ENCODE measurements at places on chromosomes 11 and 22.

DNA sequence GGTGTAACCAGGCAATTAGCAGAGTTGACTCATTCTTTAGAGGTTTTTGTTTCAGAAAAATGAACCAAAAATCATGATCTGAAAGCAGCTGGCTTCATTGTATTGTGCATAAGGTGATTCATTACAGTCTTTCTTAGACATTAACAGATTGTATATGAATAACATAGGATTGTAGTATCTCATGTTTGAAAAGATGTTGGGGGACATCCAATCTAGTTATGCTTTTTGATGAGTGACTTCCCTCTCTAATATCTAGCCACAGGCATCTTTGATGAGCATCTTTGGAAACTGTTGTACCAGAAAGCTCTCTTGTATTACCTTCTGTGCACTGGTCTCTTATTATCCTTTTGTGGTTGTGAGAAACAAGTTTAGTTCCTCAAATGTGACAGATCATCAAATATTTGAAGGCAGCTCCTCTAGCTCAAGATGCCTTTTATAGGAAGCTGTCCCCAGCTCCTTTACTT is 8.3 kb downstream of the GRK3 start:
- DNase-seq, result no peak

GRCh38 chr22:25366408-25366807 is 147.0 kb downstream of the CRYBB2 start:
- no peak for DNase-seq

DNA sequence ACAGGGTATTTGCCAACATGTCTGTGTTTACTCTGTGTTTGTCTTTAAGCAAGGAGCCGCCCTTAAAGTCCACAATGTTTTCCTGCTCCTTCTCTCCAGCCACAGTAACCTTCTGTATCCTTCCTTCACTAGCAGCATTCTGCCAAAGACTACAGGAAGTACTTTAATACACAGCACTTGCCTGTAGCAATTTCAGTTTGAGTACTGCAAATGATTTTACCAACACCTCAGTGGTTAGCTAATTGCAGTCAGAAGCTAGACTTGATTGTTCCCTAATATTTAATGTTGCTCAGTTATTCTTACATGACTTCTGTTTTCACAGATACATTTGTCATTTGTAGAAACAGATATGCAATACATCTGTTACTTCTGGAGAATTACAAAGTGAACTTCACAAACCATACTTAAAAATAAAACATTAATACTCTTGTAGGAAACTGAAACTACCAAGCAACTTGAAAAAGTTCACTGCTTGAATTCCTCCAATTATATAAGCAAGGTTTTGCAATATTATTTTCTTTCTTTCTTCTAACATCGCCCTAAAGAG is 69.1 kb downstream of the FCHSD2 start:
- DNase-seq, result no peak

GRCh38 chr22:43151251-43152002 is at the start of gene TSPO:
TSS of gene TSPO (plus strand) at chr22:43151559. CDS start at chr22:43159239, 7,680 bp downstream.
- DNase-seq, result peak; percentile 63

DNA sequence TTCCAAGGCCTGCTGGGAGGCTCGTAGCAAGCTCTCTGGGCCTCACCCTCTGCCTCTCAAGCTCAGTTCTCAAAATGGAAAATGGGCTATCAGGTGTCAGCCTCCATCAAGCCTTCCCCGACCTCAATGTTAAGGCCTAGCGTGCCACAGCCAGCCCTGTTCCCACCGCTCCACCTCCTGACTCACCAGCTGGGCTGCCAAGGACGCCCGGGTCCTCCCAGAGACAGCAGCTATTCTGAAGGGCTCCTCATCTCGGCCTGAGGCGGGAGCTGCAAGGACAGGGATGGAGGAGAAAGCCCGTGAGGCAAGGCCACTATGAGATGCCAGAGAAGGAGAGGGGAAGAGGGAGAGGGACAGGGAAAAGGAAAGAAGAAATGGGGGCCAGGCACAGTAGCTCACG is 19.9 kb downstream of the ARAP1 start:
- no peak for DNase-seq

- DNase-seq, result no peak
These were observed 4.7 kb downstream of the ROBO3 start for GRCh38 chr11:124869856-124870387.

DNA sequence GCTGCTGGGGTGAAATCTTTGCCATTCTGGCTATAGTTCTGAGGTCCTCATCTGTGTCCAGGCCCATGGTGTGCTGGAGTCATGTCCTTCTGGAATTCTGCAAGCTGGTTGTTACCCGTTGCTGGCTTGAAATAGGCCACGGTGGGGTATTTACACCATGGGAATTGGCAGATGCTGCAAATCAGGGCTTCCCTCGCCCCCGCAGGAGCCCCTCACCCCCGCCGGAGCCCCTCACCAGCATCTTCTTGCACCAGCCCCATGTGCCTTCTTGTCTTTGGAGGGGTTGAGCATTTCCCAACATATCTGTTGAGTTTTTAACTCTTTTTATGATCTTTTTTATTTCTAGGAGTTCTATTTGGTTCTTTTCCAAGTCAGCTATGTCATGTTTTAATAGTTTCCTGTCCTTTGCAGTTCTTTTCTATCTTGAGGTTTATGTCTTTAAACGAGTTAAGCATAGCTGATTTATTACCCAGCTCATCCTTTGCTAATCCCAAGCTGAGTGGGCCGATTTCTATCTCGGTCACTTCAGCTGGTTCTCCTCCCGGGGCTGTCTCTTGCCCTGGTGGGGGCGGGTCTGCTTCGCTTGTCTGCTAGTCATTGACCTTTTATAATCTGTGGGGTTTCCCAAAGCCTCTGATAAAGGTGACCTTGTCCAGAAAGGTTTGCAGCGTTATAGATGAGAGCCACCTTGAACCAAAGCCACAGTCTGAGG is 17.6 kb downstream of the ANO1 start:
- DNase-seq, result no peak

DNA sequence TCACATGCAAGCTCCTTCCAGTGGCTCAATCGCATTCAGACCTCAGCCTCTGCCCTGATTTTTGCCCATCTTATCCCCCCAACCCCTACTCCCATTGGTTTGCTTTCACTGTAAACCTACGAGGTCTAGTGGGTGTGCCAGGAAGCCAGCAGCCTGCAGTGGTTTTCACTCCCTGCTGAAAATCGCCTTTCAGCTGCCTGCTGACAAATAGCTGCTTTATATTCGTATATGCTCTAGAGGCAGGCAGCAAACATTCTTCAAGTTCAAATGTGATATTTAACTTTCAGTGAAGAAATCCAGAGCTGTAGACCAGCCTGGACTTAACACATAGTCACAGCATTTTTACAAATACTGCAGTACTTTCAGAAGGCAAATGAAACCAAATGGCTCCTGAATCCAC is 92.8 kb upstream of the APOA1 start:
- no peak for DNase-seq

DNA sequence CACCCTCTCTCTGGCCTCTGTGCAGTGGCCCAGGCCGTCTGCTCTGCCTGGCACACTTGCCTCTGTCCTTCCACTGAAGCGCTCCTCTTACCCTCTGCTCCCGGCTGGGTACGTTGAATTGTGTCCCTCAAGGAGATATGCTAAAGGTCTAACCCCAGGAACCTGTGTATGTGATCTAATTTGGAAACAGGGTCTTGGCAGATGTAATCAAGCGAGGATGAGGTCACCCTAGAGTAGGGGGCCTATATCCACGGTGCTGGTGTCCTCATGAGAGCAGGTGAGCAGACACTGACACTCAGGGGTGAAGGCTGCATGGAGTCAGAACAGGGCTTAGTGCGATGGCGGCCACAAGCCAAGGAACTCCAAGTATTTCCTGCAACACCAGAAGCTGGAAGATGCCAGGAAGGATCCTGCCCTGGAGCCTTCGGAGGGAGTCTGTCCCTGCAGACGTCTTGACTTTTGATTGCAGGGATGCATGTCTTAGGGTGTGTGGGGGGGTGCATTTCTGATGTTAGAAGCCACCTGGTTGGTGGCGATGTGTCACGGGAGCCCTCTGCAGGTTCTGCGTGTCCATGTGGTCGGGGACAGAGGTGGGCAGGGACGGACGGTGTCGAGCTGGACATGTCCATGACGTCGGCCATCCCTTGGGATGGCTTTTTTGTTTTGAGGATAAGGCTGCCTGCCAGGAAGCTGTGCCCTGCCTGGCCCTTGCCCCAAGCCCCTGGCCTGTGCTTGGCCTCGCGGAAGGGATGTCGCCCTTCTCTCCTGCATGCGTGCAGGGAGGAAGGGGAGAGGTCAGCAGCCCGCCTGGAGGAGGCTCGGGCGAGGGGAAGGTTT is 68.6 kb downstream of the LRP5 start:
- DNase-seq, result no peak

DNA sequence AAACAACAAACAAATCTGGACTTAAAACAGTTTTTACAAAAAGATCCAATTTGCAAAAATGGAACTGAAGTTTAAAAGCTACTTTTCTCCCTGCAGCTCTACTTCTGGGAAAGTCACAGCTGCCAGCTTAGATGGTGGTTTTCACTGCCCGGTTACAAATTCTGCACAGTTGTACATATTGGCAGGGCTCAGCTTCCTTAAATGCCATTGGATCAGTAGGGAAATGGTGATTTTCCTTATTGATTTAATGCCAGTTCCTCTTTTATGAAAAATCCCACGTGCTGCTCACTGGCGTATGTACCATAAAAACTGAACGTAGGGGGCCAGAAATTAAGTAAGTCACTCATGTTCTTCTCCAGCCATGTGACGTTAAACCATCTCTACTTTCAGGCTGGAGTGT is 22.8 kb downstream of the GRAP2 start:
- DNase-seq, result no peak

DNA sequence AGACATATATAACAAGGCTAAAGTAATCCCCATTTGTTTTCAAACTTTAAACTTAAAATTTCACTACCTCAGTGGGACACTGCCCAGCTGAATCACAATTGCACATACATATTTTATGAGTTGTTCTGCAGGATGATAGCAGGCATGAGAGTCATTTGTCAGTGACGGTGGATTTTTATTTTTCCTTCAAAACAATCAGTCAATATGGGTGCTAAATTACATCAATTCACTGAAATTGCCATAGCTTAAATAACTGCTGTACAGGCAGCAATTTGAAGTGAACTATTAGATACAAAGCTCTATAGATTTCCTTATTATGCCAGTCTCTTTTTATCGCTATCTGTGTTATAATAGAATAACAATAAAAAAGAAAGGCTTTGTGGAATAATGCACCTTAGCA is 784.6 kb upstream of the ANO3 start:
- no peak for DNase-seq

GRCh38 chr11:76889411-76889975 is 28.8 kb downstream of the ACER3 start:
- DNase-seq, result no peak

- no peak for DNase-seq
These were observed 14.0 kb upstream of the PAX6 start for GRCh38 chr11:31824879-31825837.

DNA sequence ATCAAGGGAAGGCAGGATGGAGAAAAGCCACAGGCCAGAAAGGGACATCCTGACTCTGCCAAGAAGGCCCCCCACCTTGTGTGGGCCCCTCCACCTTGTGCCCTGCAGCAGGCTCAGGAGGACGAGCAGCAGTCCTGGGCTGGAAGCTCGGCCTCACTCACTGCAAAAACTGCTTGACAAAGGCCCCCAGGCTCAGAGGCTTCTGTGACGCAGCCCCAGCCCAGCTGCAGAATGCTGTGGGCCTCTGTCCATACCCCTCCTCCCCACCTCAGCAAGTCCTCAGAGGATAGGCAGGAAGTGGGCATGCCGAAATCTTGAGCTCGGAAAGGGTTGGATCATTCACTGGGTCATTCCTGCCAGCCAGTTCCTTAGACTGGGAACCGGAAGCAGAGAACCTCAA is 61.9 kb downstream of the NRXN2 start:
- DNase-seq, result no peak

- no peak for DNase-seq
These were observed 8.8 kb downstream of the ACP2 start for GRCh38 chr11:47239852-47240251.

GRCh38 chr22:31958625-31959239 is 14.4 kb downstream of the YWHAH start:
- DNase-seq, result no peak

DNA sequence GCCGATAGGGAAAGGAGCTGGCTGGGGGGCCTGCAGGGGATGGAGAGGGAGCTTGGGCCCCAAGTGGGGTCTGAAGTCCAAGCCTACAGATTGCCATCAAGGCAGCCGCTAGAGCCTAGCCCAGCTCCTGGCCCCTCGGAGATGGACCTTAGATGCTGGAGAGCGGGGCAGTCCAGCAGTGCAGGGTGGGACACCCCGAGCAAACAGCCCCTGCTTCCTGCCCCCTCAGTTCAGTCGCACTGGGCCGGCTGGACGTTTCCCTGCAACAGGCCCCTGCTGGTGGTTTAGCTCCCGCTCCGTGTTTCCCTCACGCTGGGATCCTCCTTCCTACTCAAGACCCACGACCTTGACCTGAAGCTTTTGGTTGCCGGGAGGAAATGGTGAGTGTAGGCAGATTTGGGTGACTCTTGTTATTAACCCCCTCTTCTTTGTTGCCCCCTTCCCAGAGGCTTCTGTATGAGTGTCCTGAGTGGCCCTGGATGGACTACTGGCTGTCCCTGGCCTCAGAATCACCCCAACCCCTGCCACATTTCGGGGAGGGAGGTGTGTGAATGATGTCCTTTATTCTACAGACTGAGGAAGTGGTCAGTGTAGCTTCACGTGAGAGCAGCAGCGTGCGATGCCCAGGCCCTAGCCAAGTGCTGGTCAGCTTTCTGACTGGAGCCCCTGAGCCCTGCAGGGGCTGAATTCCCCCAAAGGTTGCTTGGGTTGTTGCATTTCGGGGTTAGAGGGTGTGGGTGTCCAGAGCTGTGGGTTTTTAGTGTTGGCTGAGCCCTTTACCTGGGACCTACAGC is 2.7 kb downstream of the ST3GAL4 start:
- DNase-seq, result no peak

DNA sequence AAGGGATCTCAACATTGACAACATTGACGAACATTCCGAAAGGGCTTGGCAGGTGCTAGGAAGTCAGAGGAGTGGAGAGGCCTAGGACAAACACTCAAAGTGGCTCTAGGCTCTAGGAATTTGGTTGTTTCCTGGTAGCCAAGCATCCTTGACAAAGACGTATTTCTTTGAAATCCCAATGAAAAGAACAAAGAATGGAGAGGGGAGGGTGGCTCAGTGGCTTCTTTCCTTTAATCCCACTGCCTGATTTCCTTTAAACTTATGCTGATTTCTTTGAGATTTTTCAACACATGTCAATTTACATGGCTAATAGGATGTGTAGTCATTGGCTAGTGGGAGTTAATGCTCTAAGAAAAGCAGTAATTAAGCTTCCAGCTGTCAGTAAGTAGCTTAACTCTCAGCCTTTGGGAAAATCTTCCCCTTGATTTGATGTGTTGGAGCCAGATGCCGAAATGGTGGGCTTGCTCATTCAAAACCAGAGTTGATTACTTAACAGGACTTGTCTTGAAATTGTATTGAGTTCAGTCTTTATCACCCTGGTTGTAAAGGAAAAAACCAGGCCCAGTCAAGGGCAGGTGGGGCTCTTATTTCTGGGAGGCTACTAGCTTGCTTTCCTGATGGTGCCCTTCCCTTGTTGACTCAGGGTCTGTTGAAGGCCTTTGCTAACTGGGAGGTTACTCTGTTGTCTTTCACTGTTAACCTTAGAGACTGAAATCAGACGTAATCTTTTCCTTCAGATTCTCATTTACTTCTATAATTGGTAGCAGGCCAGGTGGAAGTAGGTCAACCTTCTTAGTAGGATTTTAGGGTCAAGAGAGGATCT is 44.6 kb upstream of the SORL1-AS1 start:
- DNase-seq, result no peak

Measured in activated naive CD4-positive, alpha-beta T cell (primary cell).